A549 treated with CORT108297 at 1 μM for 4 hours (cell line): ENCODE measurements at places on chromosomes 6 and 20. TPM values are rescaled to one million over a fixed set of nuclear protein-coding genes. Genes with fewer than 3 reads are reported as not detected.

CLPSL1 gene
- total RNA-seq: not detected in 5 replicates

RBCK1 gene
- total RNA-seq: 106 to 148 TPM (median 146 TPM) in 5 replicates

SYNDIG1 gene
- total RNA-seq: 1.4 to 2.3 TPM (median 1.9 TPM) in 5 replicates

PSORS1C1 gene
- total RNA-seq: 3.0 to 5.1 TPM (median 3.8 TPM) in 5 replicates

HTR1E gene
- total RNA-seq: not detected in 5 replicates

PTK7 gene
- total RNA-seq: 3.9 to 5.6 TPM (median 4.8 TPM) in 5 replicates

TNFAIP3 gene
- 12.6 to 29.3 TPM (median 13.7 TPM) in 5 replicates for total RNA-seq

TSPO2 gene
- not detected in 5 replicates for total RNA-seq

FYN gene
- 3.8 to 7.4 TPM (median 5.6 TPM) in 5 replicates for total RNA-seq

PPP1R14C gene
- 0.71 to 1.2 TPM (median 1.1 TPM) in 5 replicates for total RNA-seq

LPA gene
- 0.01 to 0.06 TPM (median 0.02 TPM) in 3 of 5 replicates, not detected in the others for total RNA-seq
